ENCODE measurements at places on chromosomes 12 and 14. TPM values are rescaled to one million over a fixed set of nuclear protein-coding genes. Genes with fewer than 3 reads are reported as not detected.

GRCh38 chr12:85720308-85721033 lies 115.7 kb downstream of the RASSF9 start:
- DNase-seq: no peak
- no peaks in the 10 kb centered on the region for H3K4me1 ChIP-seq
- H3K4me3 ChIP-seq: no peak overlapping the region
- no peaks in the 10 kb centered on the region for H3K27me3 ChIP-seq

DNA sequence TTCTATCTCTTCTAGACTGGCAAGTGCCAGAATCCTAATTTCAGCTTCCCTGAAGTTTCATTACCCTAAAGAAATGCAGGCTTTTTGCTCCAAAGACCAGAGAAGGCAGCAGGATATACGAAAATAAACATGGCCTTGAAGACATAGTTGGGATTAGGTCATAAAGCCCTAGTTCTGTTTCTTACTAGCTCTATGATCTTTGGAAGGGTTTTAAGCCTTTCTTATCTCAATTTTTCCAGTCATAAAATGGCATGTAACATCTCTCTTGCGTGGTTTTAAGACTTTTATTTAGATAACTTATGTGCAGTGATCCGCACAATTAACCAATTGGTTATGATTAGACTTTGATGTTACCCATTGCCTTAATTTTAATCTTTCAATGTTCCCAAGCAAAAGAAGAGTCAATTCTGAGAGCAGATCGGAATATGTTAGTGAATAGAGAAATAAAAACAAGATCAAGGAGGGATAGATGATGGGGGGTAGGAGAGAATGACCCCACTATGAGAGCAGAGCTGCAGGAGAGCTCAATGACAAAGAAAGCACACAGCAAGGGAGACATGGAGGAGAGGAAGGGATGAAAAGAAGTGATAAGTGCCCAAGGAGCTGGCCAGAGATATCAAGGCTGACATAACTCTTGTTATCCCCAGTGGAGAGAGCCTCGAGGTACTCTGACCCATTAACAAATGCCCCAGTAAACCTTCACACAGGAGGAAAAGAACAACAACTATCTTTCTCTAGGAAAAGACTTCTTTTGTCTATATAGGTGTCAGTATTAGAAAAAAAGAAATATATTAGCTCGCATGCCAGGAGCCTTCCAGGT lies 53.0 kb upstream of the ANP32D start:
- H3K4me1 ChIP-seq: peaks cover 45% of the 10 kb centered on the region
- no peak for DNase-seq
- no peak overlapping the region for H3K4me3 ChIP-seq
- H3K27ac ChIP-seq: no peak overlapping the region

DNA sequence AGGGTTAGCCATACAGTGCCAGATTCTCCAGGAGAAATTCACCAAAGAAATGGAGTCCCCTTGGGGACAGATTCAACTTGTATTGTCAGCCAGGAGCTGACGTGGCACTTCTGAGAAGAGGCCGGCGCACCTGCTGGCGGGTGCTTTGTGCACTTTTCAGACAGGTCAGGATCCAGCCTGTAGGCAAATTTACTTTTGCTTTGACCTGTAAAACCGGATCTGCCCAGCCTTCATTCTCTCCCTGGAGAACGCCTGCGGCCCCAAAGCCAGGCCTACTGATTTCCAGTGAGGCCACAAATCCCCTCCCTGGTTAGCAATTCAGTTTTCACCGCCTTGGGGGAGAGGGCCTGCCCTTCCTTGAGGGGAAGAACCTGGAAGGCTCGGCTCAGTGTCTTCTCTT lies 17.4 kb downstream of the P2RX4 start:
- no peak overlapping the region for H3K4me3 ChIP-seq
- no peak overlapping the region for H3K27ac ChIP-seq
- no peaks in the 10 kb centered on the region for H3K4me1 ChIP-seq
- DNase-seq: no peak
- peaks cover 16% of the 10 kb centered on the region for H3K36me3 ChIP-seq

GRCh38 chr14:64815257-64815656 lies 64.5 kb downstream of the SPTB start:
- H3K4me1 ChIP-seq: peaks cover 4% of the 10 kb centered on the region
- no peak for DNase-seq
- H3K36me3 ChIP-seq: no peaks in the 10 kb centered on the region
- H3K4me3 ChIP-seq: no peak overlapping the region
- no peak overlapping the region for H3K27ac ChIP-seq

DNA sequence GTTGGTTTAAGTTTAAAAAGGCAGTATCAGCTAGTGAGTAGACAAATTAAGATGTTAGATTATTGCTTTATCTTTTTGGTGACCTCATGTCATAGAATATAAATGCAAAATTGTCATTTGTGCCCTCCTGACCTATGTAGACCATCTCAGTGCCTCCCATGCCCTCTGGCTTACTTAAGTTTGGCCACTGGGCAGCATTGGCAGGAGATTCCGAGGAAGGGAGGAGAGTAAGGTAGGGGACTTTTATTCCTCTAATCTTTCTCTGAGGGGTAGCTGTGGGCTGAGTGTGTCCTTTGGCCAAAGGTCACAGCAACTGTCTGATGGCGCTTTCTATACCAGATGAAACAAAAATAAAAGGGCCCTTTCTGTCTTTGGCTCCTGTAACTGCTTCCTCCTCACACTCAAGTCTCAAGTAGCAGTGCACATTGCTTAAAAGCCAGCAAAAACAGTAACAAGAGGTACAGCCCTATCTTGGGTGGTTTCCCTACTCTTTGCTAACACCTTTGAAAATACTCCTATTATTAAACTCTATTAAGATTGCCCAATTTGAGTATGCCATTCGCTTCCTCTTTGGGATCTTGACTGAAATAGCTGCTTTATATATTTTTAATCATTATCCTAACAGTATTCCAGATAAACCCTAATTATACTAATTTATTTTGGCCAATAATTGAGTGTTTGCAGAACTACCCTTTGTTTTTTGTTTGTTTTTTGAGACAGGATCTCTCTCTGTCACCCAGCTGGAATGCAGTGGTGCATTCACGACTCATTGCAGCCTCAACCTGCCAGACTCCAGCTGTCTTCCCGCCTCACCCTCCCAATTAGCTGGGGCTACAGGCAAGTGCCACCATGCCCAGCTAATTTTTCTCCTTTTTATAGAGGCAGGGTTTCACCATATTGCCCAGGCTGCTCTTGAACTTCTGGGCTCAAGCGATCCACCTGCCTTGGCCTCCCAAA lies 56.5 kb upstream of the KCNH3 start:
- H3K36me3 ChIP-seq: no peaks in the 10 kb centered on the region
- no peak for DNase-seq

GRCh38 chr14:73432124-73432523 lies 26.2 kb downstream of the NUMB start:
- no peak overlapping the region for H3K27ac ChIP-seq
- no peaks in the 10 kb centered on the region for H3K36me3 ChIP-seq
- DNase-seq: no peak

DNA sequence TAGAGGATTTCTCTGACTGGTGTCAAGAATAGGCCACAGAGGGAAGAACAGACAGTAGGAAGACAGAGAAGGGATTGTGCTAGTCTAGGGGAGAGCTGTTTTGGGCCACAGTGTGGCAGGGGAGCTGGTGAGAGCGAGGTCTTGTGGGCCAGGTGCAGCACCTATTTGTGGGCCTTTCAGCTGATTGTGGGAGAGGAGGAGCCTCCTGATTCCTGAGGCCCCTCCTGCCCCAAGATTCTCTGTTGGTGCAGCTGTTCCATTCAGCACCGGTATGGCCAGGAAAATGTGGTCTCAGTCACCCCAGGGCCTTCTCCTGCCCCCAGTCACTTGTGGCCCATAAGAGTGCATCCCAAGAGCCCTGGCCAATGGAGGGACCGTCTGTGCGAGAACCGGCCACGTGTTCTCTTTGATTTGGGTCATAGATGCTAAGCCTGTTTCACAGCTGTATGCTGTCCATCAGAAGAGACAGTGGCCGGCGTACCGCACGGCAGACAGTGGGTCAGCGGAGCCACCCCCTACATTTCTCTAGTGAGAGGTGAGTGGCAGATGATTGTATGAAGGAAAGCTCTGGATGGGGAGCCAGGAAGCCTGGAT lies 27.7 kb downstream of the TPCN1 start:
- H3K4me3 ChIP-seq: no peak overlapping the region
- H3K27ac ChIP-seq: peak overlapping the region; percentile 95
- peaks cover 17% of the 10 kb centered on the region for H3K36me3 ChIP-seq
- H3K27me3 ChIP-seq: no peaks in the 10 kb centered on the region
- H3K4me1 ChIP-seq: peaks cover 36% of the 10 kb centered on the region

- H3K27me3 ChIP-seq: no peaks in the 10 kb centered on the region
- no peaks in the 10 kb centered on the region for H3K4me1 ChIP-seq
- no peak for DNase-seq
- H3K36me3 ChIP-seq: no peaks in the 10 kb centered on the region
Measured at GRCh38 chr12:67223225-67223624, 45.9 kb upstream of the CAND1 start.

DNA sequence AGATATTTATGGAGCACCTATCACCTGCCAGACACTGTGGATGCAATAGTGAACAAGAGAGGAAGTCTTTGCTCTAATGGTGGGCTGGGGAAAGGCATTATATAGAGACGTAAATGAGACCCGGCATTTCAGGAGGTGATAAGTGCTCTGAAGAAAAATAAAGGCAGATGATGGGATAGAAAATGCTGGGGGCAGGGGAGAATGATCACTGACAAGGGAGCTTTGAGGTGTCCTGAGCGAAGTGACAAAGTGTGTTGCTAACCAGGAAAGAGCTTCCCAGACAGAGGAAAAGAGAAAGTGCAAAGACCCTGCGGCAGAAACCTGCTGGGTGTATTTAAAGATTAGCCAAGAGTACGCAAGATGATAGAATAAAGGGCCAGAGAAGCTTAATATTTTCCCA lies 1096.1 kb downstream of the BCL11B start:
- DNase-seq: no peak
- no peak overlapping the region for H3K4me3 ChIP-seq
- H3K27ac ChIP-seq: no peak overlapping the region
- H3K36me3 ChIP-seq: no peaks in the 10 kb centered on the region
- H3K27me3 ChIP-seq: no peaks in the 10 kb centered on the region

GRCh38 chr14:77022236-77022852 lies 6.2 kb downstream of the IRF2BPL start:
- peaks cover 32% of the 10 kb centered on the region for H3K4me1 ChIP-seq
- H3K36me3 ChIP-seq: peaks cover 22% of the 10 kb centered on the region
- peak overlapping the region; percentile 77 for H3K27ac ChIP-seq
- DNase-seq: no peak
- no peak overlapping the region for H3K4me3 ChIP-seq

GRCh38 chr14:55160989-55161388 lies 30.4 kb downstream of the DLGAP5 start:
- H3K27ac ChIP-seq: no peak overlapping the region
- H3K27me3 ChIP-seq: no peaks in the 10 kb centered on the region
- DNase-seq: no peak
- H3K4me1 ChIP-seq: no peaks in the 10 kb centered on the region
- H3K4me3 ChIP-seq: no peak overlapping the region

DNA sequence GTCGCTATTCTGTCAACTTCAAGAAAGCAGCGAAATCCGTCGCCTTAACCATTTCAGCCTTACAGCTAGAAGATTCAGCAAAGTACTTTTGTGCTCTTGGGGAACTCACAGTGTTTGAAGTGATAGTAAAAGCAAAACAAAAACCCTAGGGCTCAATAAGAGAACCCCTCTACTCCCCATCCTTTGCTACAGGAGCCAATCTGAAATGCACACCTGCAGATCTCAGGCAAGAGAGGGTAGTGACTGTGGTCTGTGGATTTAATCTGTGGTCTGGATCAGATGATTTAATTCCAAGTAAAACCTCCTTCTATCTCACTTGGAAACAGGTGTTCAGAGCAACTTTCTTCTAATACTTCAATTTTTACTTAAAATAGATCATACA lies 422.9 kb upstream of the OR4E1 start:
- H3K4me1 ChIP-seq: no peaks in the 10 kb centered on the region
- no peak overlapping the region for H3K27ac ChIP-seq
- H3K4me3 ChIP-seq: no peak overlapping the region
- H3K36me3 ChIP-seq: no peaks in the 10 kb centered on the region
- no peak for DNase-seq

- no peaks in the 10 kb centered on the region for H3K4me1 ChIP-seq
- DNase-seq: no peak
- H3K4me3 ChIP-seq: no peak overlapping the region
- no peaks in the 10 kb centered on the region for H3K36me3 ChIP-seq
- H3K27ac ChIP-seq: no peak overlapping the region
Measured at GRCh38 chr14:99635116-99635515, 9.8 kb upstream of the HHIPL1 start.

DNA sequence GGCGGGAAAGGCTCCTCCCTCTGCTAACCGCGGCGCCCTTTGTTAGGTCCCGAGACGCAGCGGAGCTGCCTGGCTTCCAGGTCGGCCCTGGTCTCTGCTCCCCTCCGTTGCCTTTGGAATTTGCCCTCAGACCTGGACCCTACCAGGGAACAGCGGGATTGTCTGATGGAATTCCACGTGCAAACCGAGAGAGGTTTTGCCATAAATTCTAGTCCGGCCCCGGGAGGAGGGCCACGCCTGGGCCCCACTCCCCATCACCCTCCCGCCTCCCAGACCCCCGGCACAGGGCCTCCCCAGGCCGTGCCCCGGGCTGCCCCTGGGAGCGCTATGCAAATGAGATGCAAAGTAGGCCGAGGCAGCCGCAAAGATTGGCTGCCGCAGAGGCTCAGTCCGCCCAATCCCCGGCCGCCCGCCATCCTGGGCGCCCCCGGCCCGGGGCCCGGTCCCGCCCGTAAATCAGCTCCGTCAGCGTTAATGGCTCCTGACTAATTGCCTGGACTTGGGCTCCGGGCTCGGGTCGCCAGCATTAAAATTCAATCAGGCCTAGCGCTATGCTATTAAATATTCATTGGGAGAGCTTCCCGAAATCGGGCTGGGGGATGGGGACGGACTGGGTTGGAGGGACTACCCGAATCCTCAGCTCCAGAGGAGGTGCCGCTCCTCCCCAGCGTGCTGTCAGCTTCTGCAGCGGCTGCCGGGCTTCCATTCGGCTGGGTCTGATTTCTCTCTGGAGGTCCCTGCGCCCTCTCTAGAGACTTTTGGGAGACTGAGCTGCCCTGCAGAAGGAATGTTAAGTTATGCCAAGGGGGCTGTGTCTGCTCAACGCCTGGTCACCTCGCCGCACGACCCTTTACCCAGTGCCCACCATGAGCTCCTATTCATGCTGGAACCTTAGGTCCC lies 15.7 kb upstream of the FIGNL2 start:
- DNase-seq: no peak
- no peaks in the 10 kb centered on the region for H3K36me3 ChIP-seq
- peaks cover 12% of the 10 kb centered on the region for H3K27me3 ChIP-seq
- no peak overlapping the region for H3K4me3 ChIP-seq

Gene LRP6
- total RNA-seq: 12.0 TPM

Gene ABCC9
- total RNA-seq: 18.6 TPM

Gene CLBA1
- 9.7 TPM for total RNA-seq

Gene FAM90A1
- total RNA-seq: 0.41 TPM

Gene WNT5B
- 0.44 TPM for total RNA-seq

Gene FSCB
- not detected for total RNA-seq

Gene ATP5F1B
- 628 TPM for total RNA-seq

Gene TPPP2
- 1.1 TPM for total RNA-seq

Gene CREBL2
- 144 TPM for total RNA-seq

Gene KRT85
- total RNA-seq: not detected

Gene IFNG-AS1
- total RNA-seq: not detected

Gene SIX6
- total RNA-seq: not detected

Data from adrenal gland (tissue), 19 donors.